ENCODE measurements at places on chromosomes 7 and 10.

DNA sequence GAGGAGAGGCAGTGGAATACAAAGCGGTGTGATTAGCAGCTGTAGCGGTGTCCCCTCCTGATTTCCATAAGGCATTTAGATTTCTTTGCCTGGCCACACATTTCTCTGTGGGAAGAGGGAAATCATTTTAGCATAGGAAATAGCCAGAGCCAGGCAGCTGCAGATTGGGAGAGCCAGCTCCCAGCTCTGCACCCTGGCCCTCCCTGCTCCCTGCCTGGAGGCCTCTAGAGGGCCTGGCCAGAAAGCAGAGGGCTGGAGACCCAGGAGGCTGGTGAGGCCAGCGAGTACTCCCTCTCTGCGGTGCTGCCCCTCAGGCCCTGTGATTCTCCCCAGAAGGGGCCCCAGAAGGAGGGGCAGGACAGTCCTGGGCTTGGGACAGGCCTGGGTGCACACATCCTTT lies 85.7 kb downstream of the C10orf105 start:
- no peak for DNase-seq

- DNase-seq: no peak
Measured at GRCh38 chr10:82953331-82953730, 1078.3 kb downstream of the NRG3 start.

- DNase-seq: no peak
Measured at GRCh38 chr10:19048891-19049290, 290 bp downstream of the MALRD1 start.

- DNase-seq: no peak
Measured at GRCh38 chr10:50275650-50276235, 24.4 kb upstream of the ASAH2 start.

- no peak for DNase-seq
Measured at GRCh38 chr10:20970044-20970443, 72.9 kb upstream of the NEBL start.

GRCh38 chr10:56317603-56318002 lies 43.5 kb downstream of the ZWINT start:
- no peak for DNase-seq

DNA sequence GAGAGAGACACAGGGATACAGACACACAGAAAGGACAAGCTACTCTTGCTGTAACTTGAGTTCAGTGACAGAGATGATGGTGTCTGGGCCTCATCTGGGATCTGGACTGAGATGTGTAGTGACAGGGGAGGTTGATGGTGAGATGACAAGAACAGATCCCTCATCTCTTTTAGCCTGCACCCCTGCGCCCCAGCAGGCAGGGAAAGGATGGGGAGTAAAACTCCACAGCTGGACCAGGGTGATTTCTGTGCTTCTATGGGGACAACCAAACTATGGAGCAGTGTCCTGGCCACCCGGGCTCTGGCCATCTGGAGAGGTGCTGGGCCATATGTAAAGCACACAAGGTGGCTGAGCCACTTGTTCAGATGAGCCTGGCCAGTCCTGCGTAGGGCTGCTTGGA lies 4.5 kb upstream of the LRRC18 start:
- DNase-seq: no peak

- no peak for DNase-seq
Measured at GRCh38 chr7:94697035-94697974, 41.4 kb upstream of the SGCE start.

DNA sequence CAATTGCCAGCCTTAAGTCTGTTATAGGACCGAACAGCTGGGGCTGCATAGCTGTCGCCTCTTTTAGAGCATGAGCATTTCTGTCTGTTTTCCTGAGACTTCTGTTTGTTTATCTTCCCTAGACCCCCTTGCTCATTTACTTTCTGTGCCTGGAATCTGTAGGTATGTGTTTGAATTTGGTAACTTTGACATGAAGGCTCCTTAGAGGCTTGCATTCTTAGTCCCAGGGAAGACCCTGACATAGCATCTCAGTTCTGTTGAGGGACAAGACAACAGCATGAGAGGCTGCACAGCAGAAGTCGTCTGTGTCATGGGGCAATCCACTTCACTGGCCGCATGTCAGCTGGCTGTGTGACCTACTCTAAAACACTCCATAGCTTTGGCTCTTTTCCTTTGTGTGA lies 58.7 kb downstream of the KLHDC10 start:
- DNase-seq: no peak

- DNase-seq: no peak
Measured at GRCh38 chr7:155529346-155529745, 17.0 kb downstream of the CNPY1 start.

GRCh38 chr7:32502728-32503127 lies 7.4 kb downstream of the AVL9 start:
- no peak for DNase-seq

GRCh38 chr10:88041243-88042159 lies 178.1 kb downstream of the PTEN start:
- DNase-seq: no peak

- no peak for DNase-seq
Measured at GRCh38 chr7:71682841-71683781, 551.2 kb downstream of the GALNT17 start.

DNA sequence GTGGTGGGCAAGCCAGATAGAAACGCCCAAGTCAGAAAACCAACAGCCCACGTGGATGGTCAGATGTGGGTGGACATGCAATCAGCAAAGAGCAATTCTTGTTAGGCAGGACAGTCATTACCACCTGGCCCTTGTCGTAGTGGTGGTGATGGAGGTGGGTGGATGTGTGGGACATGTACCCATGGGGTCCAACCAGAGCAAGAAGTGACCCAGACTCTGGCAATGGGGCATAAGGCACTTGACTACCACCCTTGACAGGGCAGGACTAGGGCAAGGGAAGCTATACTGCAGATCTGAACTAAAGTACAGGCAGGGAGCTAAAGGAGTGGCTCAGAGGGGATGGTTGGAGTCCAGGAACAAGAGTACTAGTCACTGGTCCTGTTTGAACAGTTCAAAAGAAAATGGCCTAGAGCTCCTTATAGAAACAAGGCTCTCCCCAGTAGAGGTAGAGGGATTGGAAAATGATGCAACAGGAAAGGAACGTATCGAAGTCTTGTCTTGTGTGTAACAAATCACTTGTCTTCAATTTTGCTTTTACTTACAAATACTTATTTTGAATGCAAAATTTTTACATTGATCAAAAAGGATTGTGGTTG lies 17.6 kb downstream of the LMOD2 start:
- DNase-seq: no peak

DNA sequence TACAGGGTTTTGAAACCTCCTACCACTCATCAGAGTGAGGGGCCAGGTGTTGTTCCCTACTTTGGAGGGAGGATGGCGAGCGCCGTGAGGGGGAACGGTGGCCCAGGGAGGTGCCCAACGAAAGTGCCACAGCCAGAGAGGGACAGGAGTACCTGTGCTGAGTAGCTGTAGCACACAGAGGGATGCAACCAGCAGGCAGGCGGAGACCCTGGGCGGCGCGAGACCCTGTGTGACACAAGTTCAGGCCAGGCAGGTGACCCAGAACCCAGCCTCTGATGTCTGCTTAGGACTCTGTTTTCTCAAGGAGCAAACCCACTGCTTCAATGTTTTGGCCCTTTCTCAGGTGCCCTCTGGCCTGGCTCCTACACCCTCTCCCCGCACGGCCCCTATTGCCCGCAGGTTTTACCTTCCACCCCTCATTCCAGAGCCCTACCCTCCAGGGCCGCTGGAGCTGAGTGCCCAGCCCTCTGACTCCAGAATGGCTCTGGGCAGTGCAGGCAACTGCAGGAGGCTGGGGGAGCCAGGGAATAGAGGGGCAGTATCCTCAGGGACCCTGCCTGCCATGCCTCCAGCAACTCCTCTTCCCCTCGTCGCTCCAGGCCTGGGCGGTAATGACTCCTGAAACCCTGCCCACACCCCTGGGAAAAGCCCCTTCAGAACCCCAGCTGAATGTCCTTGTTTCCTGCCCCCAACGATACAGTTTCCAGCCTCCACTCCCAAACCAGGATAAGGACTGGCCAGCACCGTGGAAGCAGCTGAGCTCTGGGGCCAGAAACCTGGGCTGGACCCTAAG lies 164.1 kb upstream of the RHEB start:
- DNase-seq: no peak

GRCh38 chr10:133110133-133110532 lies 22.4 kb downstream of the ADGRA1 start:
- DNase-seq: no peak

- no peak for DNase-seq
Measured at GRCh38 chr10:44988957-44989585, 10.5 kb upstream of the DEPP1 start.

- no peak for DNase-seq
Measured at GRCh38 chr7:95976369-95977060, 204.2 kb downstream of the DYNC1I1 start.

GRCh38 chr10:74825371-74826141 lies 844 bp upstream of the KAT6B start:
- DNase-seq: peak; percentile 31

- DNase-seq: no peak
Measured at GRCh38 chr10:22053048-22053447, 49.5 kb upstream of the DNAJC1 start.

GRCh38 chr7:51249991-51250390 lies 66.6 kb downstream of the COBL start:
- no peak for DNase-seq

- no peak for DNase-seq
Measured at GRCh38 chr7:75937958-75938786, 23.2 kb downstream of the POR start.

DNA sequence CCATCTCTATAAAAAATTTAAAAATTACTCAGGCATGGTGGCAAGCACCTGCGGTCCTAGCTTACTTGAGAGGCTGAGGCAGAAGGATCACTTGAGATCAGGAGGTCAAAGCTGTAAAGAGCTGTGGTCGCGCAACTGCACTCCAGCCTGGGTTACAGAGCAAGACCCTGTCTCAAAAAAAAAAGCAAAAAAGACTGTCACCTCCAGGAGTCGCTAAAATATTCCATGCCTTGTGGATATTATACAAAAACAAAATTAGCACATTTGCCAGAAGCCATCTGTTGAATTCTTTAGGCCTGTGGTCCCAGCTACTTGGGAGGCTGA lies 87.0 kb upstream of the SDK1 start:
- DNase-seq: no peak

DNA sequence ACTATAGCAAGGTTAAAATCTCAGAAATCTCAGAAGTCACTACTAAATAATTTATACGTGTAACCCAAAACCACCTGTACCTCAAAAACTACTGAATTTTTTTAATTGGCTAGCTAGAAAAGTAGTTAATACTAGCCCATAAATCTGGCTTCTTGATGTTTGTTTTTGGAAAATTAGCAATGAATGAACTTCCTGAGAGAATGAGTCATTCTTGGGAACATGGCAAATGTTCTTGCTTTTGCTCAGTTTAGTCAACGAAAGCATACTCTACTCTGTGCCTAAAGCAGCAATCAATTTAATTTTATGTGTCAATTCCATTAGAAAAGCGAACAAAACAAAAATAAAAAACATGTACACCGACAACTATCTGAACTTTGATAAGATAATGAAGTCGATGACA lies 69.2 kb downstream of the SEMA3E start:
- no peak for DNase-seq

DNA sequence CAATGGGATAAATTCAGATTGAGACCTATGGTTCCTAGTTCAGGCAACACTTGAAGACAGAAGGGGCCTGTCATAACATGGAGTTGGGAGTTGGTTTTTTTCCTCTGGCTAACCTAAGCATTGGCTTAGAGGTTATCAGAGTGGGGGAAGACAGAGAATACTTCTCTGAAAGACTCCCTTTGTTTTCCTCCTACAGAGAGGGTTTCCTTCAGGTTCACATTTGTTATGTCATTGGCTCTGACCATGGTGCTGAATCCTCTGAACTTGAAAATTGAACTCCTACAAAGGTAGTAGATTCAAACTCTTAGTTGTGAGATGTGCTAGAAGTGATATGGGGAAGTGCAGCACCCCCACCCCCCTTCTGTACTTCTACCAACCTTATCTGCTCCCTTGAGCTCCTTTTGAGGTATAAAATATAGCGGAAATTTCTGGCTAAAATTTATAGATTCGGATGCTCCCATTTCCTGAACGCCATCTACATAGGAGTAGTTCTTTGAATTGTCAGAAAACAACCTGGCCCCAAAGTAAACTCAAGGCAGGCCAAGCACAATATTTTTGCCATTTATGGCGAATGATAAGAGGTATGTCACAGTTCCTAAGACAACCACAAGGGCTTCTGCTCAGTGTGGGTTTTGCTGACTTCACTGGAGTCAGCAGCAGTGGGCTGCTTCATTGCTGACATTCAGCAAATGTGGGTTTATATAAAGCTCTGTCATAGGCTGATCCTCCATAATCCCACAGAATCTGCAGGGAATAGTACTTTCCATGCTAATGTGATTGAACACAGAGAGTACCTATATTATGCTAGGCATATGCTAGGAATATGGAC lies 131.6 kb upstream of the KLF14 start:
- DNase-seq: no peak

GRCh38 chr7:145909991-145910513 lies 206.5 kb upstream of the CNTNAP2 start:
- DNase-seq: no peak

DNA sequence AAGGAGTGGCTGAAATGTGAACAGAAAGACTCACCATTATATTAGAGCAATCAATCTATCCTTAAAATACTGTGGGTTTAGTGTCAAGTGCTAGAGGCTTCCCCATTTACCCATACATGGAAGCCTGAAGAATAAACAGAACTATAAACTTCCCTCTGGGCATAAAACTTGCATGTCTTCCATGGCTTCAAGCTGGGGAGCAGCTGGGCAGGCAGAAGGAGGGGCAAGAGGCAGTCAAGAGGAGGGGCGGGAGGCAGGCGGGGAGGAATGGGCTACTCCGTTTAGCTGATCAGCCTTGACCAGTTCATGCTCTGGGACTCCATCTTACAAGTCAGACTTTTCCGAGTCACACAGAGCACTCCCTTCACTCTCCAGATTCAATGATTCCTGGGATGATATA lies 3.5 kb upstream of the PRSS1 start:
- no peak for DNase-seq

DNA sequence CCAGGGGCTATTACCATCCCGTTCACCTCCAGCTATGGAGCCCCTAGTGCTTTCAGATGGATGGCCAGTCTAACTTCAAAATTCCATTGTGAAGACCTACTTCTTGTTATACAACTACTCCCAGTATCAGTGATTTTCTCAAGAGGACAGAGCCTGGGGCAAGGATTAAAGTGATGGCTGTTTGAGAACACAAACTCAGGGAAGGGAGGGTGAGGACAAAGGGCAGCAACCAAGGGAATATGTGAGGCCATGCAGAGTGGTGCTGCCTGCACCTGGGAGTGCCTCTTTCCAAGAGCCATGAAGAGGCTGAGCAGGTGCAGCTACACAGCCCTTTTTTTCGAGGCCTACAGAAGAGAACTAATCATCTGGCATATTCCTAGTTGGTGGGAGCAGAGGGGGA lies 303.5 kb upstream of the BMPER start:
- DNase-seq: no peak

DNA sequence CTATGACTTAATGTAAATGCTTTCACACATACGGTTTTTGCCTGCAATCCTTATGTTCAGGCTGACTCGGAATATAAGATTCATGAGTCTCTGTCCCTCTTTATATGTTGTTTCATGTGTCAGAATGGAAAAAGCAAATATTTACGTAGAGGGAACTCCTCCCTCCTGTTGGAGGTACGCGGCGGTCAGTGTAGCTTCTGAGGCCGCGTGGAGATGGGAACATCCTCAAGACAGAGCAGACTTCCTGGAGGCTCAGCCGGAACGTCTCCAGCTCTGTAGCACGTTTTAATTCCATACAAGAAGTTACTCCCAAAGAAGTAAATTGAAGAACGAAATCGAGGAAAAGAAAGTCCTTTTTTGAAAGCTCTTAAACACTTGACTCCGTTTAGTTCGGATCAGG lies 248.3 kb downstream of the EBF3 start:
- no peak for DNase-seq
